ENCODE measurements at places on chromosomes 4 and X.

DNA sequence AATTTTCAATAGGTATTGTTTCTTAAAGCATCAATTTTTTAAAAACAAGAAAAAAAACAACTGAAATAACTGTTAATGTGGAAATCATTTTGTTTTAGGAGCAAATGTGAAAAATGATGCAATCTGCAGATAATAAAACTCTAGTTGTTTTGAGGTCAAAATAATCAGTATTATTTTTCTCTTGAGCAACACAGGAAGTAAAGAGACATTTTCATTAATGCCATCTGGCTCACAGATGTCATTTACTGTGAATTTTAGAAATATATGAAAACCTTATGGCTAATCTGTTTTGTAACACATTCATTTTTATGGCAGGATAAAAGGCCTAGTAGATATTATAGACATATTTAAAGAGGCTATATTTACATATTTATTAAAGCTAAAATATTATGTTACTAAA is 141.6 kb downstream of the PCDH18 start:
- DNase-seq: no peak

GRCh38 chr4:37754410-37755185 is 68.4 kb upstream of the RELL1 start:
- no peak for DNase-seq

DNA sequence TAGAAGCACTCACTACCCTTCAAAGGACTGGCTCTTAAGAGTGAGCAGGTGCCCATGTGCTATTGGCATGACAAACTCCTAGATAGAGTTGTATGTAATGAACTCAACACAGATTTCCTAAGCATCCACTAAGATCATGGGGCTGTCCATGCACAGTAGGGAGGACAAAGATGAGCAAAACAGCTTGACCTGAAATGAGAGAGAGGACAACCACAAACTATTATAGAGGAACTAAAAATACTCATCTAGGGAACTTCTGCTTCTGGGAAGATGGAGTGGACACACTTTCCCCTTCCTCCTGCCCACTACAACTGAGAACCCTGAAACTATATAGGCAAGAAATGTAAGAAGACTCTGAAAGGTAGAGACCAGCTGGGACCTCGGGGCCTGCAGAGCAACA is 20.8 kb upstream of the TMEM128 start:
- no peak for DNase-seq

GRCh38 chrX:38287674-38288073 is 39.6 kb downstream of the RPGR start:
- DNase-seq: no peak

DNA sequence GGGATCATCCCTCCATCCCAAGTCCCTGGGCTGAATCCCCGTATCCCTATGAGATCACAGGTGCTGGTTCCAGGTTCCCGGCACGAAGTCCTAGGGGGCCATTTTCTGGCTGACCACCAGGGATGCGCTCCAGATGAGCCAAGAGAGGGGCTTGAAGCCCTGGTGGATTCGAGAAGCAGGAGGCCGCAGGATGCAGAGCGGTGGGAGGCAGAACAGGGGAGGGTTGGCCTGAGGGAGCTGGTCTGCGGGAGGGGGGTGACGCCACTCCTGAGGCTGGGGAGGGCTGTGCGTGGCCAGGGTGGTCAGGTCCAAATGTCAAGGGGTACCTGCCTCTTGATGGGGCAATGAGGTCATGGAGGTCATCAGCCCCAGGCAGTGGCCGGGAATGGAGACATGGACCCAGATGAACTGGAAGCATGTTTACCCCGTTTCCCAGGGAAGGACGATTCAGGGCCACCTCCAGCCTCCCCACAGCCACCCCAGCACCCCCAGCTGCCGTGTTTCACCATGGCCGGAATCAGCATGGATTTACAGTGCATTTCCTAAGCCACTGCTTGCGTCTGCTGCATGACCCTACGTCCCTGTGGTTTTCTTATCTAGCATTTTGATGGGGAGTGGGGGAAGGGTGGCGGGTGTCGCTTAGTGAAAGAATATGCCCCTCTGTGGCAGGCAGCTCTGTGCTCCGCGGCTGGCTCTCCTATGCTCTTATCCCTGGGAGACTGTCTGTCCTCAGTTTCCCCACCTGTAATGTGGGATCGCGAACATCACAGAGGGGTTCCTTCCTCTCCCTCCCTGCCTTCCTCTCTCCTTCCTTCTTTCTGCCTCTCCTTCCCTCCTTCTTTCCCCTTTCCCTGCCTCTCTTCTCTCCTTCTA is 17.0 kb upstream of the HTRA3 start:
- no peak for DNase-seq

GRCh38 chr4:94583914-94584641 is 132.3 kb downstream of the PDLIM5 start:
- no peak for DNase-seq

GRCh38 chr4:56908206-56909085 is 746 bp downstream of the REST start:
- no peak for DNase-seq

DNA sequence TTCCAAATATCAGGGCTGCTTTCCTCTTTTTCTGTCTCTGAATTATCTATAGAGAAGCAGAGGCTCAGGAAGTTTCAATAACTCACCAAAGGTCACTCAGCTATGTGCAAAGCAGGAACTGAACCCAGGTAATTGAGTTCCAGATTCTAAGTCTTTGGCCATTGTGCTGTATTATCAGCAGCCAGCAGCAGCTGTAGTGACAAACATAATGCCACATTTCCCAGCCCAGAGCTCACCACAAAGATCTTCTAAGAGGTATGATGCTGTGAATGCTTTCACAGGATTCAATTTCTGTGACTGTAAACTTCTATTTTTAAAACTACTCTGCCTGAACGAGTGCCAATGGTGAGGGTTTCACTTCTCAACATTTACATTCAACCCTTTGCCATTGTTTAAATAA is 56.4 kb downstream of the SPOCK3 start:
- no peak for DNase-seq

GRCh38 chrX:34300871-34301270 is 168.8 kb upstream of the FAM47A start:
- peak; percentile 37 for DNase-seq

- no peak for DNase-seq
These were observed 61.3 kb upstream of the NFKB1 start for GRCh38 chr4:102439812-102440211.
